Body of pancreas (tissue), 4 donors: ENCODE measurements at places on chromosomes 7 and 10. TPM values are rescaled to one million over a fixed set of nuclear protein-coding genes. Genes with fewer than 3 reads are reported as not detected.
A peak's percentile ranks its signal among the peaks of the same experiment; 100 is the strongest.

The RNF133 gene
- 17.1 TPM for total RNA-seq

The ICA1 gene
- 71.2 TPM for total RNA-seq

The PON1 gene
- total RNA-seq = 0.78 TPM

The INSIG1 gene
- 79.8 TPM for total RNA-seq

The CLDN3 gene
- 94.2 TPM for total RNA-seq

DNA sequence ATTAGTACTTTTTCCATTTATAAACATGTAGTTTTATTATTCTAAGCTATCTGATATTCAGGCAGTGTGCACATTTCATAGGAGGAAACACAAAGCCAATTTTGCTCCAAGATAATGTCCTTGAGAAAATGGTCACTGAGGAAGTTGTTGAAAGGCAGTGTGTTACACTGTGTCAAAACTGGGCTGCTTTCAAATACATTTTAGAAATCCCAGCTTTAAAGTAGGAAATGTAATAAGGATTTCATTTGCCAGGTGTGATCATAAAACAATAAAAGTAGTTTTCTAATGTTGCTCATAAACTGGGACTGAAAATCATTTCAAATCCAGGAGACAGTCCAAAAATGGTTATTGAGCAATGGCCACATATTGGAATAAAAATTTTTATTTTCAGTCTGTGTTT, 80.1 kb downstream of the WDR37 start:
- DNase-seq = no peak

- no peak for DNase-seq
Measured at GRCh38 chr7:85178531-85179298, 8.1 kb downstream of the SEMA3D start.

DNA sequence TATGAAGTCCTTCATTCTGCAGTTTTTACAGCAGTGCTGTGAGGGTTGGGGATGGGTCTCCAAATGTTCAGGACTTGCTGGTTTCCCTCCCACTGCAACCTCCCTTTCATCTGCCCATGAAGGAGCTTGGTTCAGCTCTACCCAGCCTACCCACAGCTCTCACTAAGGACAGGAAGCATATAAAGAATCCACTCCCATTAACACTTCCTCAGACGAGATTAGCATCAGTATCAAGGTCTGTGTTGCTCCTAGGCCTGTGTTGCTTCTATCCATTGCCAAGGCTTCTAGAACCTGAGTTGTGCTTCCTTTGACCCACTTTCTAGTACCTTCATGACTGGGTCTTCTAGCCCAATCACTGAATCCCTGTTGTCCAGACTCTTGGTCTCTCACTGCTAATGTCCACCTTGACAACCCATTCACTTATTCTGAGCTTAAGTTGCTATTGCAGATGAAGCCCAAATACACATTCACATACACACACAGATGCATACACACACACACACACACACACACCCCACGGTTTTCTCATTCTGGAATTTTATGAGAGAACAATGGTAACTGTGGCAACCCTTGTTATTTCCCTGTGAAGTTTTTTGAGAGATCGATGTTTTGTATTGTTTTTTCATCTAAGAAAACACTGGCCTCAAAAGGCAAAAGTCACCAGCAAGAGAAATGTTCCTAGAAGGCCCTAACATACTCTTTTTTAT, 248.1 kb downstream of the MTERF1 start:
- DNase-seq = no peak

- no peak for DNase-seq
Measured at GRCh38 chr10:48336978-48337599, 30.6 kb downstream of the MAPK8 start.

GRCh38 chr7:33511778-33512177, 382.4 kb downstream of the BBS9 start:
- no peak for DNase-seq

DNA sequence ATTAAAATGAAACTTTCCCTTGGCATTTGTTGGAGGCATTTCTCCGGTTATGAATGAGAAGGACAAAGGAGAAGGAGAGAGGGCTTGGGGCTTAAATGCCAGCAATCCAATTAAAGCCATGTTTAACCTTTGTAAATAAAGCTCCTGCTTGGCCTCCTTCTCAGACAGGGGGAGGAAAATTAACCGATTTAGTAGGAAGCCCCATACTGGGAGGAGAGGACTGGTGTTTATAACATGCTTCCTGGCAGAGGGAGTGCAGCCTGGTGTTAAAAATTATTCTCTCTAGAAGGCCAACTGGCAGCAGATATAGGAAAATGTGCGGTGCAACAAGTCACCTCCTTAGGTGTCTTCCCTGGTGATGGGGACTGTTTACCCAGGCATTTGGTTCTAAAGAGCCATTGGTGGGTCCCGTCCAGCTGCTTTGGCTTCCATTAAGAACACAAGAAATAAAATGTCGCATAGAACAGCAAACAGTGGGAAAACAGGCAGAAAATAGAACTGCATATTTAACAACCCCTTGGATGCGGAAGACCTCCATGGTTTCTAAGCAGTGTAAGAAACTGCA, 846.5 kb downstream of the TYW1 start:
- no peak for DNase-seq

DNA sequence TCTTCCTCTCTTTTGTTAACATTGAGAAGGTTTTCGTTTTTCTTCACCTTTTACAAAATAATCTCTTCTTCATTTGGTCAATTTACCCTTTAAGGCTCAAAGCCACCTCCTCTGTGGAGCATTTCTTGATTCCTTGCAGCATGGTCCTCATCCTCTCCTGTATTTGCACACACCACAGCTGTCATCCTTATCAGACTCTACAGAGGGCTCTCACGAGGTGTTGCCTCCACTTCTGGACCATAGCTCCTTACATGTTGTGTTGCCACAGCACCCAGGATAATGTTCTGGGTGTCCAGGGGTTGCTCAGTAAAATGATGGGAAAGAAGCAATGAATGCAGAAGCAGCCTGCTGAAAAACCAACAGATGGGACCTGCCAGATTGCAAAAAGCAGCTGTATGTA, 192.8 kb downstream of the SH2D4B start:
- DNase-seq = no peak

- no peak for DNase-seq
Measured at GRCh38 chr7:122984021-122984420, 11.5 kb downstream of the TAS2R16 start.

DNA sequence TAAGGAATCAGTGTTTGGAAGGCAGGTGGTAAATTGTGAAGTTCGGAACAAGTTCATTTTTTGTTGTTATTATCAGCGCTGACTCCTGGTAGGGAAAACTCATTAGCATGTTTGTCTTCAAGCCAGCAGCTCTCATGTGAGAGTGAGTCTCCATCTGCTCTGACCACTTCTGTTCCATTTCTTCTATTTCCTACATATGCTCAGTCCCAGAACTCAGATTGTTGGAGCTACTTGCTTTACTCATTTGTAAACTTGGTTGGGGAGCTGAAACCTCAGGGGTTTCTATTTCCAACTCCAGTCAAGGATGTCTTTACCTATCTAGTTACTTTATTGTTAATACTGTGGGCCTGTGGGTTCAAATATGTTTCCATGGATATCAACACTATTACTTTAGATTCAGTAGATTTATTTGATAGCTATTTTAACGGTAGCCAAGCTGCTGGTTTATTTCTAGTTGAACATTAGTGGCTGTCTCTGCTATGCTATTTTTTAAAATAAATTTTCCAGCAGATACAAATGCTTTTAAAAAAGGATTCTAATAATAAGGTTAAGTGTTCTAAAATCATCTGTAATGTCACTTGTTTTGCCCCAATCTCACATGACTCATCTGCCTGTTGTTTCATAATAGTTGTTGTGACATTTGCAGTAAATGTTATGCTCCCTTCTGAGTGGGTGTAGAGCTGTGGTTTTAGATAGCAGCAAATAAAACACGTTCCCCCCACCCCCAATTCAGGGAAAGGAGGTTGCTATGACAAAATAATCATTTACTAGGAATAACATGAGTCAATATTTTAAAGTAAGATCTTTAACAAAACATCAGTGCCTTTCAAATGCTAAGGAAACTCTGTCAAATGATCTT, 143.3 kb downstream of the HDAC9 start:
- peak; percentile 36 for DNase-seq

GRCh38 chr10:123409426-123409825, 255.2 kb downstream of the BUB3 start:
- DNase-seq = no peak
